ENCODE measurements at places on chromosomes 1 and 21.
A peak's percentile ranks its signal among the peaks of the same experiment; 100 is the strongest.

DNA sequence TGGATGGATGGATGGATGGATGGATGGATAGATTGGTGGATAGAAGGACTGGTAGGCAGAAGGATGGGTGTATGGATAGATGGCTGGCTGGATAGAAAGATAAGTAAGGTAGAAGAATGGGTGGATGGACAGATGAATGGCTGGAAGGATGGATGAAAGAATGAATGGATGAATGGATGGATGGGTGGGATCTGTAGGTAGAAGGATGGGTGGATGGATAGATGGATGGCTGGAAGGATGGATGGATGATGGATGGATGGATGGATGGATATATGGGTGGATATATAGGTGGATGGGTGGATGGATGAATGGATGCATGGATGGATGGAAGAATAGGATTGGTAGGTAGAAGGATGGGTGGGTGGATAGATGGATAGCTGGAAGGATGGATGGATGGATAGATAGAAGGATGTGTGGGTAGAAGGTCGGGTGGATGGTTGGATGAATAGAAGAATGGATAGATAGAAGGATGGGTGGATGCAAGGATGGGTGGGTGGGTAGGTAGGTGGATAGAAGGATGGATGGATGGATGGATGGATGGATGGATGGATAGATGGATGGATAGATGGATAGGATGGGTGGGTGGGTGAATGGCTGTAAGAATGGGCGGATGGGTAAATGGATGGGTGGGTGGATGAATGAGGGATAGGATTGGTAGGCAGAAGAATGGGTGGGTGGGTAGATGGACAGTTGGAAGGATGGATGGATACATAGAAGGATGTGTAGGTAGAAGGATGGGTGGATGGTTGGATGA, 7.5 kb downstream of the MASP2 start:
- no peak for DNase-seq

- no peak for DNase-seq
Observed at GRCh38 chr1:227363825-227364224, 45.5 kb upstream of the CDC42BPA start.

DNA sequence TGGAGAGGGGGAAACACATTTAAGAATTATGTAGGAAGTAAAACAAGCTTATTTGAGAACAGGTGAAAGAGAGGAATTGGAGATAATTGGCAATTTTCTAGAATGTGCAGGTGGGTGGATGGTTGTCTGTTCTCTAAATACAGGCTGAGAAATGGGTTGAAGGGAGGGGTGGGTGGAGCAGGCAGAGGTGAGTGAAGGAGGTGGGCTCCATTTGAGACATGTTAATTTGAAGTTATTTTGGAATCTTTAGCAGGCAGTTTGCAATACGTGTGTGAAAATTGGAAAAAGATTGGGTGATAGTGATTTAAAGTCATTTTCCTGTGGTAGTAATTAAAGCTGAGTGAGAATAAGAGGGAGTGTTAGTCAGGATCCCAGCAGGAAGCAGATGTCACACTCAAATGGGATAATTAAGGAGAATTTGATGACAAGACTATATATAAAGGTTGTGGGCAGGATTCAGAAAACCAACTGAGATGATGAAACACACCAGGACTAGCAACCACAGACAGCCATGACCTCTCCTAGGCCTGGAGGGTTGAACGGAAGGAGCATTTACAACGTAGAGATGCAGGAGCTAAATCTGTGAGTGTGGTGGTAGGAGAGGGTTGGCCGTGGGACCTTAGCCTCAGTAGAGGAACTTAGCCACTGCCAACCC, 40.6 kb downstream of the CHRM3 start:
- no peak for DNase-seq

- no peak for DNase-seq
Observed at GRCh38 chr1:112743174-112744008, 28.3 kb upstream of the PPM1J start.

DNA sequence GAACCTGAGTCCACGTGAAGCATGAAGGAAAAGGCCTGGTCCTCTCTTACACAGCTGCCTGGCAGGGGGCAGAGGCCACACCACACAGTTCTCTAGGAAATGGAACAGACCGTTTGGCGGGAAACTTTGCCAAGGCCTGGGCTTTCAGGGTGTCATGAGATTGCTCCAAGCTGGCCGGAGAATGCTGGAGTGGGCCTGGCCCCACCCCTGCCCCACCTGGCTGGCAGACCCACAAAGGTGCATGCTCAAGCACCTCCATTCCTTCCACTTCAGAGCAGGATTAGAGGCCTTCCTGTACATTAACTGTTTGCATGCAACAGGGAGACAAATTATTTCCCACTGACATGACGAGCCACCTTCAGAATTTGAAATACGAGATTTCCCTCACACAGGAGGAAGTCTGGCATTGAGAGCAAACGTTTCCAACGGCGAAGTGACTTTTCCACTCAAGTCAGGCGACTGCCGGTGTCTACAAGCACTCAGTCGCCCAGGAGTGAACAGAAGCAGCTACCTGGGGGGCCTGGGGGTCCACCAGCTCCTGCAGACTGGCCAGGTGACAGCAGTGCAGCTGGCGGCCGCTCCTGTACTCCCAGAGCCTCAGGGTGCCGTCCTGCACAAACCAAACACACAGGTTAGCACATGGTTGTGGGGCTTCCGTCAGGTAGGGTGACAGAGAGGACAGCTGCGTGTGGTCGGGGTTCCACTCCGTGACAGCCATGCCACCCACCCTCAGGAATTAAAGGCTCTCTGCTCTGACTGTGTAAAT, 24.0 kb downstream of the WDR4 start:
- DNase-seq, result no peak

DNA sequence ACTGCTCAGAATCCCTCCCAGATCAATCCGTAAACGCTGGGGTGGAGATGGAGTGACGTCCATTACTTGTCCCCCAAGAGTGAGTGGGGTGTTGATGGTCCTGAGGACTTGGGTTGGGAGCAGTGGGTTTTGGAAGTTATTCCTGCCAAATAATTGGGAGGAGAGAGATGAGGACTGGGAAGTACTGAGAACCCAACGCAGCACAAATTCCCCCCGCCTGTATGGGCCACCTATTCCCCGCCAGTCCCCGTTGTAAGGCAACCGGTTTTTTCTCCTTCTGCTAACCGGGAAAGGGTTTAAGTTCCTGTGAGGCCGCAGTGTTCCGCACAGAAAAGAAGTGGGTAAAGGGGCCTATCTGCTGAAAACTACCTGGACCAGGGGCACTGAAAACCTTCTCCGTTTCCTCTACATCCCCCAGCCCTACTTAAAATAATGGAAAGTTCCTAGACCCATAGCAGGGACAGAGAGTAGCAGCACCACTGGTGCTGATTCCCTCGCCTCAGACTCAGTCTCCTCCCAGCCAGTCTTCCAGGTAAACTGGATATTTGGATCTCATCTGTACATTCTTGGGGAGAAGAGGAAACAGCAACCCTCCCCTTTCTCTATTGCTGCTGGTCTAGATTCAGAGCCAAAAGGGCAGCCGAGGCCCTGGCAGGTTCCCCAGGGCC, 738 bp downstream of the LURAP1 start:
- DNase-seq, result no peak

- no peak for DNase-seq
Observed at GRCh38 chr1:3242408-3243260, 173.6 kb downstream of the PRDM16 start.

DNA sequence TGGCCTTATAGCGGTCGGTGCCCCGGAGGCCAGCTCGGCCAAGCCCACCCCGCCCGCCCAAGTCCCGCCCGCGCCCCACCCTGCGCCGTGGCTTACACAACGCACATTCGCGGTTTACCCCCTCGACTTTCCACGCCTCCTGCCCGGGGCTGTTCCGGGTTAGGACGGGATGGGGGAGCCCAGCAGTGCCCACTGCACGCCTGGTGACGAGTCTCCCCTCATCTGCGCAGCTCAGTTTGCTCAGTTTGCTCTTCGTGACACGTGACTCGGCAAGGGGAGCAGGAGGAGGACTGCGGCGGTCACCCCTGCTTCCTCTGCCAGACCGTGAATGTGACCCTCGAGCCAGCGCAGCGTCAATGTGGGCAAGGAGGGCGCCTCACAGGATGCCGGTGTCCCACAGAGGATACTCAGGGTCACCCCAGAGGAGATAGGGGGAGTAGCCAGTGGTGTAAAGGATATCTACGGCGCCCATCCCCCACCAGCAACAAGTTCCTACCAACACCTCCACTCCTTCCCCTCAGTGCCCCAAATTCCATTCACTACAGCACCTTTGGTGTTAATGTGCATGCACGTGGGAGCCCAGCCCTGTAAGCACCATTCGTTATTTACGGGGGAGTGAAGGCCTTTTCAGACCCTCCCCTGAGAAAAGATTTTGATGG, 350 bp upstream of the S100A6 start:
- DNase-seq, result peak; percentile 94

GRCh38 chr21:39084073-39084472, 99.2 kb downstream of the PSMG1 start:
- no peak for DNase-seq

Data from Right ventricle myocardium superior (tissue), 1 donor.